ENCODE measurements at places on chromosomes 1 and 21.

GRCh38 chr21:22842875-22843274 lies 1844.7 kb downstream of the NCAM2 start:
- no peak for DNase-seq

- DNase-seq, result peak; percentile 16
These were observed 104.8 kb upstream of the ATP1A1 start for GRCh38 chr1:116268211-116268610.

DNA sequence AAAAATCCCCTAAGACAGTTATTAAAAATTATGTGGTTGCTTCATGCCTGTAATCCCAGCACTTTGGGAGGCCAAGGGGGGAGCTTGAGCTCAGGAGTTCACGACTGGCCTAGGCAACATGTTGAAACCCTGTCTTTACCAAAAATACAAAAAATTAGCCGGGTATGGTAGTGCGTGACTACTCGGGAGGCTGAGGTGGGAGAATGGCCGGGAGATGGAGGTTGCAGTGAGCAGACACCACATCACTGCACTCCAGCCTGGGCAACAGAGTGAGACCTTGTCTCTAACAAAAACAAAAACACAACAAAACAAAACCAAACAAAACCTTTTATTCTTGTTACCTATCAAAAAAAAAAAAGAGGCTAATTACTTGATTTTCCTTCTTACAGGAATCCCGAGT lies 2.1 kb downstream of the ELK4 start:
- no peak for DNase-seq

DNA sequence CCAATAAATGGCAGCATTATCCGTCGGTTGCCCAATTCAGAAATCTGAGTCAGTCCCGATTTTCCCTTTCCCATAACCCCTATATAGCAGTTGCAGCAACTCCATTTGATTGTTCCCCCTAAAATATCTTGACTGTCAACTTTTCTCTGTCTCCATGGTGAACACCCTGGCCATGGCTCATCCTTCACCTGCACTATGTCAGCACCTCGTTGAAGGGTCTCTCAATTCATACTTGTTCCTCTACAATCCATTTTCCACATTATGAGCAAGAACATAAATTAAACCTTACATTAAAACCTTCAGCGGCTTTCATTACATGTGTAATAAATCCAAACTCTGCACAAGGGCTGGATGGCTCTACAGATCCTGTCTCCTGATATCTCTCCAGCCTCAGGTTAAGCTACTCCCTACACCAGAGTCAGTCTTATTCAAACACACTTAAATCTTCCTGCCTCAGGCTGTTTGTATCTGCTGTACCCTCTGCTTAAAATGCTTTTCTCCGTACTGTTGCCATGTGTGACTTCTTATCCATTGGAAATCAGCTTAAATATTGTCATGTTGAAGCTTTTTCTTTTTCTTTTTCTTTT lies 87.3 kb downstream of the BACH1 start:
- no peak for DNase-seq

DNA sequence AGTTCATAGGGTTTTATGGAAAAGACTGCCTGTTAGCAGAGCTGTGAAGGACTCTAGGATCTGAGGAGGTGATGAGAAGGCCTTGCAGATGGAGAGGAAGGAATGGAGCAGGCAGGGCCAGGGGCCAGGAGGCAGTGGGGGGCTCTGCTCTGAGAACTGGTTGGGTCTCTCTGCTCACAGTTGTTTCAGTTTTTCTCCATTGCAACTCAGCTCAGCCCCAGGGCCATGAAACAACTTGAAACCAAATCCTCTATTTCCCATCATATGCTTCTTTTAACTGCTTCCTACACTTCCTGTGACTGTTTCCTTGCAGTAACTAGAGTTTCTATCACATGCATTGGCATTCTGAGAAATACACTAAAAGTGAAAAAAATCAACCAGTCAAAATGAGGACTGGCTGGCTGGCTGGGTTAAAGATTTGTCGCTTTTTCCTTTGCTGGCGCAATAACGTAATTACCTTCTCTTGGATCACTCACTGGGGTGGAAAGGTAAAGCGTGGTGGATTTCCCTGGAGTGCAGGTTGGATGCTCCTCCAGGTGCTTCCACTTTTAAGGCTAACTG lies 172.0 kb downstream of the CDC7 start:
- DNase-seq, result no peak

GRCh38 chr1:228031276-228031995 lies 24.6 kb downstream of the WNT3A start:
- DNase-seq, result no peak

- no peak for DNase-seq
These were observed 882.9 kb upstream of the ADGRL2 start for GRCh38 chr1:80917826-80918225.

DNA sequence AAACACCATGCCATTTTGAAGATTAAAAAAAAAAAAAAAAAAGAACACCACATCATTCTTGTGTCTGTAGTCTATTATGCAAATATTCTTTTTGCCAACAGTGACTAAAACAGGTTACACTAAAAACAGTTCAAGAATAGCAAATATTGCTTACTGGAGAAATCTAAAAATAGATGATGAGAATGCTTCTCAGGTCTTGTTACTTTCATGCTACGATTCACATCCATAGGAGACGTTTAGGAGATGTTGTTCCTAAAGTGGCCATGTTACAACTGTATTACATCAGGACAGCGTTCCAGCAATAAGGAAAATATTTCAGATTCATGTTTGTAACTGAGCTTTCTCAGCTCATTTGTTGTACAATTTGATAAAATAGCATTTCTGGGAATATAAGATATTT lies 32.3 kb downstream of the RAB3GAP2 start:
- no peak for DNase-seq

DNA sequence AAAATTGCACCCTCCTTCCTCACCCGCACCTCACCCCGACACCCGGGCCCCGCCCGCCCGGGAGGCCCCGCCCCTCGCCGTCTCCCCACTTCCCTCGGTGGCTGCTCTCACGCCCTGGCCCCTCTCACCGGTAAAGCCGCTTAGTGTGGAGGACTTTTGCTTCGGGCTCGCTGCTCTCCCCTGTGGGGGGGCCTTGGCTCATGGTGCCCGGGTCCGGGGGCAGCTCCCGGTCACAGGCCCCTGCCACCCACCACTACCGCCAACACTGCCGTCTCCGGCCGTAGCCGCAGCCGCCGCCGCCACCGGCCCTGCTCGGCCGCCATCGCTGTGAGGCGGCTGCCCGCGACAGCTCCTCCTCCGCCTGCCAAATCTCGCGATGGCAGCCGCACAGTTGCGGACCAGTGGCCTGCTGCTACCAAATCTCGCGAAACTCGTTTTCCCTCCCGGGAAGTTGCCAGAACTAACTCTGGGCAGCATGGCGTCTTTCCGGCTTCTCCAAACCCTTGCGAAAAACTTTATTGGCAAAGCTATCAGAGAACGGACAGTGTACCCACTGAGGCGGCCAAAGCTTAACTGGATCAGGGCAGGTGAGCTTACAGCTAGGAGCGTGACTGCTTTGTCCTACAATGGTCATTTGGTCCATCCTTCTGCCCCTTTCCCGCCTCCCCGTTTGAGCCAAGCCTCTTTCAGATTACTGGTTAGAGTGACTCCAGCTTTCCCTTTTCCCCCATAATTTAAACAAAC lies at the start of gene SMG5:
SMG5 (minus strand) TSS at position 347 of the 744 bp plus-strand sequence; CDS start at position 202, 145 bp downstream.
- DNase-seq, result peak; percentile 98

- DNase-seq, result no peak
These were observed 89.5 kb downstream of the OLFM3 start for GRCh38 chr1:101907264-101907663.

All from NCI-H1694 (cell line).